Stimulated activated CD4-positive, alpha-beta T cell treated with anti-CD3 and anti-CD28 coated beads, Interleukin-4, amount 100 ng/mL, for 1 hour (primary cell): ENCODE measurements at places on chromosomes 7 and 10.

- no peak for DNase-seq
Measured at GRCh38 chr7:85602196-85602595, 415.3 kb upstream of the SEMA3D start.

DNA sequence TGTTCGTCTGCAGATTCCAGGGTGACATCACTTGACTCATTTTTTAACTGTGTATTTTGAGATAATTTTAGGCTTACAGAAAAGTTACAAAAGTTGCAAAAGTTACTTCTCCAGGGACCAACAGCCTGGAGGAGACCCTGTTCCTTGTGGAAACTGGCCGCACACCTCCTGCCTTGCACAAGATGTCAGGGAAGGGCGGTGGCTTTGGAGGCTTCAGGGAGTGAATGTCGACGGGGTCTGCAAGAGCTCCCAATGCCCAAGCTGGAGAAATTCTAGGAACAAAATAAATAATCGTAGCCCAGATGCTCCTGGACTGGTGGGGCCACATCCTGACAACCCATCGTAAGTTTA is 62.2 kb upstream of the FAM20C start:
- no peak for DNase-seq

GRCh38 chr7:107643407-107643806 is 17.2 kb upstream of the SLC26A4 start:
- DNase-seq: no peak

GRCh38 chr7:116315803-116316202 is 105.5 kb downstream of the TES start:
- no peak for DNase-seq

DNA sequence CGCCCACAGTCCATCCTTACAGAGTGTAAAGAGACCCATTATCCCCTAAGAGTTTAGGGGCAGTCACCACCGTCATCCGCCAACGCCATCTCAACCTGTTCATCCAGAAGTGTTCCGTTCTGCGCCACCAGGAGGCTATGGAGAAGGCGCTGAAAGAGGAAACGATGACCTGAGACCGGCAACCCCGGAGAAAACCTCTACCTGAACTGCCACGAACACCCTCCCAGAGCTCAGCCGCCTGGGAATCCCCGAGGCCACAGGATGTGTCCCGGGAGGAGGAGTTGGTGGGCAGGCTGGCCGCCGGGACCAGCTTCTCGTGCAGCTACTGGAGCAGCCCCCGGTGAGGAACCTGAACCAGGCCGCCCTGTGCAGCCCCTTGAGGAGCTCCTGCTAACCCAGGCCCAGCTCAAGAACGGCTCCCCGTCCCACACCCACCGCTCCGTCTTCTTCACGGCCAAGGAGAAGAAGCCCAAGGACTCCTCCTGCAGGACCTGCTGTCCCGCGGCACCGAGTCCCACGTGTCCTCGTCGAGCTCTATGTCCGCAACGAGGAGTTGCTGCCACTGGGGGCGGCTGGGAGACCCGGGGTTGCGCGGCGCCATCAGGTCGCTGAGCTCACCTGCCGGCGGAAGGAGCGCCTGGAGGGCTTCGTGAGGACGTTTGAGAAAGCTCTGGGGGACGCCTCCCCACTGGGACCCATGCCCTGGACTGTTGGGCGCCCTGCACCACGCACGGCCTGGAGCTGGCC is 21.1 kb upstream of the LANCL2 start:
- DNase-seq: no peak

DNA sequence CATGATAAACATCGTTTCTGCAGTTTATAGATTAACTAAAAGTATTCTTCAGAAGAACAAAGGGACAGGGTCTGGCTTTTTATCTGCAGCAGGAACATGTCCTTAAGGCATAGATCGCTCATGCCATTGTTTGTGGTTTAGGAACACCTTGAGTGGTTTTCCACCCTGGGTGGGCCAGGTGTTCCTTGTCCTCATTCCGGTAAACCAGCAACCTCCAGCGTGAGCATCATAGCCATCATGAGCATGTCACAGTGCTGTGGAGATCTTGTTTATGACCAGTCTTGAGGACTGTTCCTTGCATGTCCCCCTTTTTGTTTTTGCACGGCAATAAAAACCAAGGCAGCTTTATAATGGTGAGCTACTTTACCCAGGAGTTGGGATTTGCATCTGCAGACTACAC is 33.9 kb downstream of the STOX1 start:
- no peak for DNase-seq

GRCh38 chr7:81462672-81463071 is 307.2 kb downstream of the HGF start:
- no peak for DNase-seq

GRCh38 chr10:18875477-18875876 is 173.1 kb upstream of the MALRD1 start:
- DNase-seq: no peak

- DNase-seq: no peak
Measured at GRCh38 chr10:77622889-77623291, 14.7 kb downstream of the KCNMA1 start.

GRCh38 chr10:73819513-73820093 is 8.2 kb upstream of the NDST2 start:
- DNase-seq: no peak

DNA sequence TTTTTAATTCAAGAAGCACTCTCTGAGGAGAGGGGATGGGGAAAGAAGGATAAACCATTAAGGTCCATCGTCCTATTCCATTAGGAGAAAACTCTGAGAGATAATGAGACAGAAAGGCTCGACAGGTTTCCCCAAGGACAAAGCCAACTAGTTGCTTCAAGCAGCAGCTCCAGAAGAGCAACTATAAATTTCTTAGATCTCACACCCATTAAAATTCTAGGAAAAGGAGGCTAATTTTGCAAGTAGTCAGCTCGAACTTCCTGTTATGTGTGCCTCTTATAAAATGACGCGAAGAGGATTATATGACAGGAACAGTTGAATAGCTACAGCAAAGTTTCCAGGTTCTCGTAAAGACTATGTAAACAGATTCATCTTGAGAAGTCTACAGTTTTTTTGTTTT is 52.0 kb upstream of the ST8SIA6 start:
- DNase-seq: no peak

DNA sequence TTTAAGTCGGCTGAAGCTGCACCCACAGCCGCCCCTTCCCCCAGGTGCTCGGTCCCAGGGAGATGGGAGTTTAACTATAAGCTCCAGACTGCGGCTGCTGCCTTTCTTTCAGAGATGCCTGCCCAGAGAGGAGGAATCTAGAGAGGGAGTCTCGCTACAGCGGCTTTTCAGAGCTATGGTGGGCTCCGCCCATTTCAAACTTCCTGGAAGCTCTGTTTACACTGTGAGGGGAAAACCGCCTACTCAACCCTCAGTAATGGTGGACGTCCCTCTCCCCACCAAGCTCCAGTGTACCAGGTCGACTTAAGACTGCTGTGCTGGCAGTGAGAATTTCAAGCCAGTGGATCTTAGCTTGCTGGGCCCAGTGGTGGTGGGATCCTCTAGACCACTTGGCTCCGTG is 135.4 kb downstream of the CXCL12 start:
- DNase-seq: no peak

- DNase-seq: no peak
Measured at GRCh38 chr7:102925976-102926782, 13.4 kb downstream of the LRRC17 start.

DNA sequence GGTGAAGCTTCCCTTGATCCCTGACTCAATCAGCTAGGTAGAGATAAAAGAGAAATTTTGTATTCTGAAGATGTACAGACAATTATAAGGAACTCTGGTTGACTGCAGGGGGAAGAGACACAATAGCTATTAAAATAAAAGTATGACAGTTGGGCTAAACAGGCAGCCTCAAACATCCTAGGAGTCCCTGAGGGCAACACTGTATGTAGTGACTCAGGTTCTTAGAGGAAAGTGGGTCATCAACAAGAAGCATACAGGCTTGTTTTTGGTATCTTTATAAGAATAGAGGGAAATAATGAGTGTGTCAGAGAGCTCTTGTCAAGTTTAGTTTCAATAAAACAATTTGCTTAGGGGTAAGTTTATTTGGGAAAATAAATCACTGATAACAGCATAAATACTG is 150.3 kb downstream of the AUTS2 start:
- no peak for DNase-seq

- no peak for DNase-seq
Measured at GRCh38 chr7:36870625-36871354, 146.5 kb upstream of the AOAH start.

DNA sequence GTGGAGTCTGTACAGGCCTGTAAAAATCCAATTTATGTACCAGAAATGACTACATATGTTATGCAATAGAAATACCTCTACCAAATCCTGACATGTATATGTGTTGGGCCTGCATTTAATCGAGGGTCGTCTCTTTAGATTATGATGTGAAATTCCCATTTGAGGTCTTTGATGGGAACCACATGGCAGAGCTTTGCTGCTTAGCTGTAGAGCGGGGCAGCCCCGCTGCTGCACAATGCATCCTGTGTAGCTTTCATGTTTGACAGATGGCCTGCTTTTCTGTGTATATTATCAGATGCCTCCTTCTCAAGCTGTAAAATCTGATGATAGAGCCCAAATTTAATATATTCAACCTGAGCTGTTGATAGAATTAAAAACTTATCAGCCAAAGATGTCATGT is 65.8 kb downstream of the RAB18 start:
- DNase-seq: no peak

DNA sequence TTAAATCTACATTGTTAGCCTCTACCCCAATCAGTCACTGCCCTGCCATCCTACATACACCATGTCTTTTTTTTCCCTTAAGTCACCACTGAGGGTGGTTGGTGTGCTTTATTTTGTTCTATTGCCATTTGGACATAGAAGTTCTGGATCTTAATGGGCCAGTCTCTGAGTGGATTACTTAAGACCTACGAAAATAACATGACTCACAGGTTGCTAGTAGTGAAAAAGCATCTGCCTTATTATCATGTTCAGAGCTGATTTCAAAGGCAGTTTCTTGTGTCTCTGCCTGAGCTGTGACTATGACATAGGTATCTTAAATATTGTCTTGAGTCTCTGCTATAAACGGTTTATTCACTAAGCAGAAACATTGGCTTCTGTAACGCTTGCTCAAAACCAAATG is 410.8 kb downstream of the MDFIC start:
- no peak for DNase-seq

DNA sequence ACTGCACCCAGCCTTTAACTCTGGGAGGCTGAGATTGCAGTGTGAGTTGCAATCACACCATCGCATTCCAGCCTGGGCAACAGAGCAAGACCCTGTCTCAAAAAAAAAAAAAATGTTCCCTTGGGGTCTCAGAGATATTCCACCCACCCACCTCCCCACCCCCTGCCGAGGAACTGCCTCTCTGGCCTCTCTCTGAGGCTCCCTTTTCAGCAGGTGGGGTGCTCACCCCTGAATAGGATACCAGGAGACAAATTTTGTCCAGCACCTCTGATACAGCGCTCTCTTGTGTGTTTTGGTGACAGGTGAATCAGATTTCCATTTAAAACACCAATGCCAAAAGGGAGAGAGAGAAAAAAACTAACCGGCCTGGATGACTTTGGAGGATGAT is 92.6 kb upstream of the KIF5B start:
- no peak for DNase-seq

DNA sequence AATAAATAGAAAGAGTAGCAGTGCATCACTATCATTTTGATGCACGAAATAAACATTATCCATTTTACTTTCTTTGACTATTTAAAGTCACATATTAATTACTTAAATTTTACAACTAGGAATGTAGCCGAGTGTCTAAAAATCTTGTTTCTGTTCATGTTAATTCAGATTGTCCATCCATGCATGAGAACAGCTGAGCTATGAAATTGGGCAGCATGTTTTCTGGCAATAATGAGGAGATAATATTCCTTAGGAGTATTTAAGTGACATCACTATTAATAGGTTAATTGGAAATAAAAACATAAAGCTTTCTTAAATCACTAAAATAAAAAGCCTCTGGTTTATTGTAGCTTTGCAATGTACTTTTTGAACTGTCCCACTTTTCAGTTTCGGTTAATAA is 293.8 kb downstream of the PHTF2 start:
- no peak for DNase-seq

- DNase-seq: peak; percentile 60
Measured at GRCh38 chr10:62811159-62811875, 4.8 kb downstream of the EGR2 start.

DNA sequence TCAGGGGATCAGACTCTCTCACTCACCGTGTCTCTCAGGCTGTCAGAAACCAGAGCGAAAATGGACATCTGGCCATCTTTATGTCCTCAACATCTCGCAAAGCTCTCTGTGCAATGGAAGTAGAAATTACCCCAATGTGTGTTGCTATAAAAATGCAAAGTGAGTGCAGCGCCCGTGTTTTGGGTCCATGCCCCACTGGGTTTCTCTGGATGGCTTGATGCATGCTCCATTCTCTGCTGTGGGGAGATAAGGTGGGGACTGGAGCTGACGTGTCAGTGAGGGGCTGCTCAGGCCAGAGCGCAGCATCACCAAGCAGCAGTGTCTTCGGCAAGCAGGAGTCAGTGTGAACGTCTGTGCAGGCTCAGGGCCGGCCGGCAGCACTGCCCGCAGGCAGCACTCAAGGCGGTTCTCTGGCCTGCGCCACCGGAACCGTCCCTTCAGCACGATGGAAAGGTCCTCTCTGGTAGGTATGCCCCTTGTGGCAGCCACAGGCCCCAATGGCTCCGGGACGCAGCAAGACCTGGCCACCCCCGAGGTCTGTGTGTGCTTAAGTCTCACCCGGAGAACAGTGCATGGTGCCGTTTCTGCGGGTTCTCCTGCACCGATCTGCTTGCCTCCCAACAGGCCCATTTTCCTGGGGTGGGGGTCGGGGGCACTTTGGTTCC is 30.2 kb downstream of the WDR86 start:
- no peak for DNase-seq

GRCh38 chr10:132865851-132866600 is 76.3 kb downstream of the CFAP46 start:
- DNase-seq: no peak

DNA sequence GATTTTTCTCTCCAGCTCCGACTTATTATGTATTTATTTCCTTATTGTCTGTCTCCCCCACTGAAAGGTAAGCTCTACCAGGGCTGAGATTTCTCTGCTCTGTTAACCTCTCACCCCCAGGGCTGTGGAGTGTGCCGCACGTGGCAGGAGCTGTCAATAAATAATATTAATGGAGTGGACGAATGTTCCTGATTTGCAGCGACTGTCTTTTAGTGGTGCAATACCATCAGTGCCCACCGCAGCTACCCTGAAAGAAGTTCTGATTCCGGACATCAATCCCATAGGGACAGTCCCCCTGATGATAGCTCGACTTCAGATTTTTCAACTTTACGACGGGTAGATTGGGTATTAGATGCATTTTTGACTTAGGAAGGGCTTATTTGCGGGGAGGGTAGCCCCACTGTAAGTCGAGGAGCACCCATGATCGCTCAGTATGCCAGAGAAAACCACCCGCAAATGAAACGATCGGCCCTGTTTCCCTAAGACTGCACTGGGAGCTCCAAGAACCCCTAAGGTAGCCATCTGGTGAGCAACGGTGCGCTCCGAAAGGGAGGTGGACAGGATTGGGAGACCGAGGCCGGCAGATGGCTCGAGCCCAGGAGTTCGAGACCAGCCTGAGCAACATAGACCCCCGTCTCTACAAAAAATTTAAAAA is 986 bp upstream of the PPP2R2D start:
- no peak for DNase-seq
